ENCODE measurements at places on chromosomes 4 and X.
A peak's percentile ranks its signal among the peaks of the same experiment; 100 is the strongest.

- no peak for DNase-seq
Measured at GRCh38 chr4:53267026-53267425, 98.8 kb downstream of the SCFD2 start.

- peak; percentile 62 for DNase-seq
Measured at GRCh38 chr4:122341886-122342285, 36.9 kb upstream of the ADAD1 start.

DNA sequence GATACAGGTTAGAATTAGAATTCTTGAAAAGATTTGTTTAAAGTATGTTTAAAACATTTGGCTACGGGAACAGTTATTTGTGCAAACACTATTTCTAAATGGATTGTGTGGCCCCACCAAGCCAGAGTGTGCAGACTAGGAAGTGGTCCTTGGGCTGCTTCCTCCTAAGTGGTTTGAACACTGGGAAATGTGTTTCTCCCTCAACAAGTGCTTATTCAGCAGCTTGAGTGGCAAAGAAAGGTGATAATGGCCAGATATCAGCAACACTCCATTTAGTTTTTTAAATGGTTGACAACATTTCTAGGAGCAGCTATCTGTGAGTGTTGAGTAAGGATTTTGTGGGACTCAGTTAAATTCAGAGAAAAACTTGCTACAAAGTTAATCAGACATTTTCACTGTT lies 141.4 kb upstream of the LNX1 start:
- DNase-seq: no peak

DNA sequence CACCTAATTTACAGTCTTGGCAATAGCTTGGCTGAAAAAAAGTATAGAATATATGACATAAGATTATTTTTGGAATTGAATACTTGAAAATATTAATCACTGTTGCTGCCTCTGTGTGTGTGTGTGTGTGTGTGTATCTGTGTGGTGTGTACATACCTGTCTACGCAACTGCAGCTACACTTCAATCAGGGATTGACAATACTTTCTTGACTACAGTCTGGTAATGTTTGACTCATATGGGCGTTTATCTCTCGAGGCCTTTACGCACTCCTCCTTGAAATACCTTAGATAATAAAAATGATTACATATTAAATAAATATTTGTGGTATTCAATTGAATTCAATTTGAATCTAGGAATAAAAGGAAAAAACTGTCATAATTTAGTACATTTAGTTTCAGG lies 565.2 kb downstream of the PCDH18 start:
- DNase-seq: no peak

GRCh38 chr4:100100985-100101384 lies 89.3 kb downstream of the DDIT4L start:
- DNase-seq: no peak

DNA sequence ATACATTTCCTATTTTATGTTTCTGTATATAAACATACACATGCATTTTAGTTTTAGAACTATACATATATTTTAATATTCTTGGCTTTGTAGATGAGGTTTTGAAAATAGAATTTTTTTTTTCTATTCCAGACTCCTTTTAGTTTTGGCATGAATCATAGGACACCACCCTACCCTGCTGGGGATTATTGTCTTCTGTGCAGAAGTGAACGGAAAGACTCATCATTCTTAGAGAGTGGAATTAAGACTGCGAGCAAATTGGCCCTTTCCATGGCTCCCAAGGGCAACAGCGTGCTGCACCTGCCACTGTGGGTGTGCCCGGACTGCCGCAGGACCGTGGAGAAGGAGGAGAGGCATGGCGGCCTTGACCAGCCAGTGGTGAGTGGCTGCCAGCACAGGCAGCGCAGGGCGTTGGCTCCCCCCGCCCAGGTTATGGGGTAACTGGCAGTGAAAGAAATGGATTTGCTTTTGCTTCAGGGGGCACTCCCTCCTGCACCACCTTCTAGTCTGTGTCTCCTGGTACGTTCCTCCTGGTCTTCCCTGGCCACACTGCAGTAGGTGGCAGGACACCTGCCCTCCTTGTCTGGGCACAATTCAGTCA lies 59.6 kb downstream of the FAM193A start:
- no peak for DNase-seq

DNA sequence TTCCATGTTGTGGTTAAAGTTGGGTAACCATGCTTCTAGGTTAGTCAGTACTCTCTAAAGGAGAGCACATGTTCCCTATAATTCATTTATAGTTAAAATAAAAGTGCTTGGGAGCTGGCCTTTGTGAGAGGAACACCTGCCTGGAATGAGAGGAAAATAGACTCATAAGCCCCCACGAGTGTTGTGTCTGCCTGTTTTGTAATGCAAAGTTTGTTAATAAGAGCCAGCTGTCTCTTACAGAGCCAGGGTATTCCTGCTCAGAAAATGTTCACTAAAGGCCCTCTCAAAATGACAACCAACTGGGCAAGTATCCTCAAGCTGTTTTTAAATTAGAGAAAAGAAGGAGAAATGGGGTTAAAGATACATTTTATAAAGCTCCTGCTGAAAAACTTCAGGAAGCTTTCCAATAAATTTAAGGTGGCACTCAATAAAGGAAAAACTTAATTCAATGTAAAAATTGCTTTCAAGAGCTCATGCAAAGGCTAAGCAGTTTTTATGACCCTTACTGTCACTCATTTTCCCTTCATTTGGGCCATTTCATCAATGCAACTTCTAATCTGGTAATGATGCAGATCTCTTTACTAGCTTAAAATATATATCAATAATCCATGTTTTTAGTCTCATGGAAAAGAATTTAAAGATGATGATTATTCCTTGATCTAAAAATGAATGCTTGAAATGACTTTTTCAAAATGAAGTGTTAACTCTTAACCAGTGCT lies 793.6 kb downstream of the STPG2 start:
- no peak for DNase-seq

GRCh38 chr4:113094802-113095201 lies 45.3 kb downstream of the ANK2 start:
- DNase-seq: no peak

GRCh38 chrX:40471965-40472648 lies 108.7 kb upstream of the ATP6AP2 start:
- DNase-seq: no peak

DNA sequence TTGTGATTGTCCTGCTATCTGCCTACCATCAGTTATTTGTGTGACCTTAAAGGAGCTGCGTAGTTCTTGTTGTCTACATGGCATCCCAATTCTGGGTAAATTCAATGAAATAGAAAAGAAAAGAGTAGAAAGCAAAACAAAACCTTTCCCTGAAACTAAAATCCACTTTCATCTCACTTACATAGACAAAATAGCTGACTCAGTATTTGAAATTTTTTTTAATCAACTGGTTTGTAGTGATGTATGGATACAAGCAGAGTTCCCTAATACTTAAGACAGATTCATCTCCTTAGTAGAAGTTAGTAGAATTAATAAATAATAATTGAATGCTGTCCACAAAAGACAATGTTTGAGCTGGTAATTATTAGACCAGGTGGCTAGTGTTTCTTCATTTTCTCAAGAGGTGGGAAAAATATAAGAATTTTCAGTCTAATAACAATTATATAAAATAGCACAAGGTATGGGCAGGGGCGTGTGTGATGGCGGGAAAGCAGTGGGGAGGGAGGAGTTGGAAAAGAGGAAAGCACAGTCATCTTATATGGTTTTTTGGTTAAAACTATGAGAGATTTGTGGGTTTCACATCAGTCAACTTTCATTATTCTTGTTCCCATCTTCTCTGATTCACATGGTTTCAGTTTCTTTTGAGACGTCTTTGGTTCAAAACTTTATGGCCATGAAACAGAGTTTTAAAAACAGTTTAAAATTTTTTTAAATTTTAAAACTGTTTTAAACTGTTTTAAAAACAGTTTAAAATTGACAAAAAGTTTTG lies 275.2 kb downstream of the SPRY1 start:
- DNase-seq: no peak

GRCh38 chr4:59037812-59038211 lies 1927.6 kb upstream of the IGFBP7 start:
- DNase-seq: no peak

GRCh38 chr4:3108211-3108610 lies 33.7 kb downstream of the HTT start:
- DNase-seq: no peak

DNA sequence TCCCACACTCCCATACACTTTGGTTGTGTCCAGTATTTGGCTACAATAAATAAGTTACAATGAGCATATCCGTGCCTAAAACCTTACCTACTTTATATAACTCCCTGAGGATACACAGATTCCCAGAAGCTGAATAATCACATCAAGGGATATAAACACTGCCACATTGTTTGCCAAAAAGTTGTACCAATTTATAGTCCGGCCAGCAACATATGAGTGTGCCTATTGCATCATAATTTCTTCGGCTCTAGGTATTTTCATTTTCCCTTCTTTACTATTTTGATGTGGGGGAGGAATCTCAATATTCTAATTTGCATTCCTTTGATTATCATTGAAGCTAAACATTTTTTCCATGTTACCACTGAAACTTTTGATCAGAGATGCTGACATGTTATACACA lies 146.4 kb downstream of the PCDH19 start:
- DNase-seq: peak; percentile 4
